ENCODE measurements at places on chromosomes 3 and 15. TPM values are rescaled to one million over a fixed set of nuclear protein-coding genes. Genes with fewer than 3 reads are reported as not detected.

Gene OR5K2
- total RNA-seq, result not detected

Gene VEPH1
- total RNA-seq, result 0.53 TPM

Gene NAALADL2
- total RNA-seq, result 0.28 TPM

Gene CHRNA7
- 4.4 TPM for total RNA-seq

Gene QTRT2
- 19.6 TPM for total RNA-seq

Gene MB21D2
- total RNA-seq, result 4.6 TPM

Measured in A549 treated with AZD2906 at 1 μM for 4 hours (cell line).